Stimulated activated CD8-positive, alpha-beta memory T cell treated with anti-CD3 and anti-CD28 coated beads, Interleukin-15, amount 100 ng/mL, for 24 hours (primary cell): ENCODE measurements at places on chromosomes 1 and 21.

DNA sequence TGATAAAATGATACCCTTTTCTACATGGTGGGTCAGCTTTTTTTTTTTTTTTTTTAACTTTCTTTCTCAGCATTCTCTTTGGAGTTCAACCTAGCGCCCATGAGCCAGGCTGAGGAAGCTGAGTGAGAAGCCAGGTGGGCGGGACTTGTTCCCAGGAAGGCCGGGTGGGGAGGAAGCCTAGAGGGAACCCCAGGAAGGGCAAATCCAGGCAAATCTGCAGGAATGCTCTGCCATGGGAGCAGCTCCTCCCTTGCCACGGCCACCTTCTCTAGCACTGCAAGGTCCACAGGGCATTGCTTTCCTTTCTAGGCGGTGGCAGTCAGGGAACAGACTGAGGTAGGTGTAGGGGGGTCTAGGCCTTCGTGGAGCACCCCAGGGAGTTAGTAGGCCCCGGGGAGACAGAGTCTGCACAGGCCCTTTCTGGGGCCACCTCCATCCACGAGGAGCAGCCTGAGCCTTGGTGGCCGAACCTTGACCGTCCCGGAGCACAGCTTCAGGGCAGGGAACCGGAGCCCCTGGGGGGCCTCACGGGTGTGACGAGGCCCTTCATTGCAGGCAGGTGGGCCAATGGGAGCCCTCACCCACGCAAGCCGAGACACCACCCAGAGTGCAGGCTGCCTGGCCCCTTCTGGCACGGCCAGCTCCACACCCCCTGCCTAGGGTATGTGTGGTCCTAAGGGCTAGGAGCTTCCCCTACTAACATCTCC, 18.2 kb upstream of the CCDC27 start:
- no peak for DNase-seq

DNA sequence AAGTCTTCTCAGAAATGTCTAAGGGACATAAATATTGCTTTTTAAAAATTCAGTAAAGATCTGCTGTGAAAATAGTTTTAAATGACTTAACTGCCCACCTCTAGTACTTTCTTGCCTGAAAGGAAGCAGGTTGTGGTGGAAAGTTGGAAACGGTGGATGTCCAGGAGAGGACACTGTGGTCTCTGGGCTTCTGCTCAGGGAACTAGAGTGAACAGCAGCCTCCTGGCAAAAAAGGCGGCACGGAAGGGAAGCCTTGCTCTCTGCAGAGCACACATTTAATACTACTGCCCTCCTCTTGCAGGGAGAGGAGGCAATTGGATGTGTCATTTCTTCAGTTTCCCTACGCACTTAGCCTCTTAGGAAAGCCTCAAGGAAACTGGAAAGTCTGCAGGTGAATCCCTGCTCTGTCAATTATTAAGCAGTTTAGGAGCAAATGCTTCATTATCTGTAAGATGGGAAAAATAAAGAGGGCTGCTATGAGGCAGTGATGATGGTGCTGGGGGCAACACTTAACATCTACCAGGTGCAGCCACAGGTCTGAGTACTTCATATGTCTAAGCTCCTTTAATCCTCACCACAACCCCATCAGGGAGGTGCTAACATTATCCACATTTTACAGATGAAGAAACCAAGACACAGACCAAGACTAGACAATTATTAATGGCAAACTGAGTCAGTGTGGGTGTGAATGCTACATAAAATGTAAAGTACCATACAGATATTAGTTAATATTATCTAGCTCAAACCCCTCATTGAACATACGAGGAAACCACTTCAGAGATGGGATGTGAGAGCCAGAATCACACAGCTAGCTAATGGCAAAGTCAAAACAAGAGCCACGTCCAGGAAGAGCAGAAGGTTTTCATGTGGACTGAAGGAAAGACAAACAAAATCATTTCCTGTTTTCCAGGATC, 108.9 kb upstream of the ADAR start:
- DNase-seq = no peak

DNA sequence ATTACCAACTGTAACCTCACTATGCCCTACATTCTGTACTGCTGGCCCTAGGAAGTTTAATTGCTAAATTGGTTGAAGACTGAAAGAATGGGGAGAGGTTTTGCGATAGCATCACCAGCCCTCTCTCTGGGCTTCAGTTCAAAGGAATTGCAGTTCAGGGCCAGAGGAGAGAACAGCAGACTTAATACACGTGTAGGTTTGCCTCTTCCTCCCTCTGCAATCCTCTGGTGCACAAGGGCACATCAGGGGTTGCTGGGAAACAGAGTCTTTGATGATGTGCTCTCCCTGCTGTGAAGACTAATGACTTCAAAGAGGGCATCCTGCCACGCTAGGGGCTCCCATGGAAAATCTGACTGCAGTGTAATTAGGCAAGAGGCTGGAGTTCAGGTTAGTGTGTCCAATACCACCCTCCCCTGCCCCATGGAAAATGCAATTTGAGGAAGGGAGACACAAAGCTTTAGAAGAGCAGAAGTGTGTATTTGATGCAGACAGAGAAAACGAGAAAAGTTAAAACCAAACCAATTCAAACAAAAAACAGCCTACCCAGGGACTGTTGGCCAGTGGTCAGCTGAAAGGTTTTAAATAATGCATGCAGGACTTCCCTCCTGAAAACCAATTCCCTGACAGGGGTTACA, 167.9 kb downstream of the ASTN1 start:
- no peak for DNase-seq

DNA sequence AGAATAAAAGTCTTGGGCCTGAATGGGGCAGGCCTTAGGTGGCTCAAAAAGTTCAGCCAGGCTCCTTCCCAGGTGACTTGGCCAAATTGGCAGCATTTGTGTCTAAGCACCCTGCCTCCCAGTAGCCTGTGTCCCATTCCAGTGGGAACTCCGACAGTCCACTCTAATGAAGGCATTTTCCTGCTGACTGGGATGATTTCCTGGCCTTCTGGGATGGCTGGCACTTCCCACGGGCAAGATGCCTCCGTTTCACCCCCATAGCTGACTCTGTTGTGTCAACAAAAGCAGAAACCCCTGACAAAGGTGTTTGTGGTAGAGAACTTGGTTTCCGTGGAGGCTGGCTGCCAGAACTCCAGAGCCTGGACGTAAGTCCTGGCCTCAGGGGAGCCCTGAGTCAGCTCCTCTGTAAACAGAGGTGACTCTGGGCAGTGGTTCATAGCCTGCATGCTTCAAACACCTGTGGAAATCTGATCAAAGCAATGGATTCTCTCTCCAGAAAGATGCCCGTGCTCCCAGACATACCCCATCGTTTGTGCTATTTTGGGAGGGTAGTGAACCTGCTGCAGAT, 36.6 kb downstream of the WNT3A start:
- DNase-seq = no peak

DNA sequence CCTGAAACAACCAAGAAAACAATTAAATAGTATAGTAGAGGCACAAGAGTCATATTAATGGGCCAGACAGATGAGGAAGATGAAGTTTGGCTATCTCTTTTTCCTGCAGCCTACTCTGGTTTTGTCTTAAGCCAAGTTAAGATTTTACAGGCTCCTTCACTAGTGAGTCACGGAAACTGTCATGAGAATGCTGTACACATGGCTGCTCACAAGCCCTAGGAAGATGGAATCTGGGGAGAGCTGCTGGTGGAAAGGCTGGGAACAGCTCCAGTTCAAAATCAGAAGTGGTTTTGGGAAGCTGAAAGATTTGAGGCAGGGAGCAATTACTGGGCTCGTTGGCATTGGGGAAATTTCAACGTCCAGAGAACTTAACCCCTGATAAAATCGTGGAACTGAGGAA, 46.4 kb upstream of the S1PR1 start:
- no peak for DNase-seq

DNA sequence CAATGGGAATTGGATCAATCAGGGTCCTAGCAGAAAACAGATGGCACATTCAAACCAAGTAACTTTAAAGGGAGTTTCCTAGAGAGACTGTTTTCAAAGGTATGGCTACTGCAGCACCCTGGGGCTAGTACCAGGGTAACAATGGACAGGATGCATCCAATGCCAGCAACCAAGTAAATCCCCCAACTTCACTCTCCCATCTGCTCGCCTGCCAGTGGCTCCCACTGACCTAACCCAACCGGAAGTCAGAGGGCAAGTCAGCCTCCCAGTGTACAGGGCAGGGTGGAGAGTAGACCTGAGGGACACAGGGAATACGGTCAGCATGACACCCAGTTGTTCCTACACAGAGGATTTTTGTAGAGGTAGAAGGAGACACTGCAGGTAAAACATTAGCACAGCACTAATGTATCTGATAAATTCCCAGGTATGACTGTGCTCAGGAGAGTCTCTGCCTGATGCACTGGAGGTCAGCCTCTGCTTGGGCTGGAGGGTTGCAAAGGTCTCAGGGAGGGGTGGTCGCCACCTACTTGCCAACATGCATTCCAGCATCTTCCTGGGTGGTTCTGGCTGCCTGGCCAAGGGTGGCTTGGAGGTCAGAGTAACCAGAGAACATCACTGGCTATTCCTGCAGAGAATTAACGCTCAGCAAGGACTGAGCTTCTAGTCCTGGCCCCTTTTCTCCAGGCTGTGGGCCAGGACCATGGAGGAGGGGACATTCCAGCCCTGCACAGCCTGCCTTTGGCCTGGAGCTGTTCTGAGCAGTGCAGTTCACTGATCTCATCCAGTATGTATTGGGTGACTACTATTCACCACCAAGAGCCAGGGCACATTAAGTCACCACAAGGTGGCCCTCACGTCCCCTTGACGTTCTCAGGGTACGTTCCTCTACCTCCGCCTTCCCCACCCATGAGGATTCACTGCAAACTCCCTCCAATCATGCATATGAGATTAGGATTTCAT, 5.1 kb upstream of the GJA4 start:
- DNase-seq = no peak

DNA sequence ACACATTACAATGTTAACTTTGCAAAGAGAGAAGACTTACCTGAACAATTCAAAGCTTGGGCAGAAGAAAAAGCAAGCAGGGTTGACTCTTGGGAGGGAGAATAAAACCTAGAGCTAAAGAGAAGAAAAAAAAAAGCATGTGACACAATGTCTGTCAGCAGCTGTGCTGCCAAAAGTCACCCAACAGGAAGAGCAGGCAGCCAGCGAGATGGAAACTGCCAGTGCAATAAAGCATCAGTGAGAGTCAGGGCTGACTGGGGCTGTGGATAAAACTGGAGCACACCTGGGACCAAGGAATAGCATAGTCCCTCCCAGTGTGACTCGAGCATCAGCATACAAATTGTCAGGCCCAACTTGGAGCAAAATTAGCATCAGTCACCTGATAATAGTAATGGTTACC, 65.0 kb upstream of the SLC22A15 start:
- no peak for DNase-seq

DNA sequence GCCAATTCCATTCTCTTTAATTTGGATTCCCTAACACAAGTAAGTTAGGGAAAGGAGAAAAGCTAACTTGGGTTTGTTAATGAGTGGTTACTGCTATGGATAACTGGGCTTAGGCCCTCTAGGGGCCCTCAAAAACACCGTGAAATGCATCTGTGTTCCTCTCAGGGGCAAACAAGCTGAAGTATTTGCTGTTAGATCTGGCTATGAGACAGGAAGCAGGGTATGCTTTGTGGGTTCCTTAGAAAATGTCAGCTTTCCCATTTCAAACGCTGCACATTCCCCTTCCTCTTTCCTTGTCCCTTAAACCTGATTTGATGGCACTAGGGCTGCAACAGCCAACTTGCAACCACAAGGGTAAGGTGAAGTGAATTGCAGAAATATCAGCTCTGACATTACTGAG, 5.7 kb upstream of the CAP1 start:
- no peak for DNase-seq

DNA sequence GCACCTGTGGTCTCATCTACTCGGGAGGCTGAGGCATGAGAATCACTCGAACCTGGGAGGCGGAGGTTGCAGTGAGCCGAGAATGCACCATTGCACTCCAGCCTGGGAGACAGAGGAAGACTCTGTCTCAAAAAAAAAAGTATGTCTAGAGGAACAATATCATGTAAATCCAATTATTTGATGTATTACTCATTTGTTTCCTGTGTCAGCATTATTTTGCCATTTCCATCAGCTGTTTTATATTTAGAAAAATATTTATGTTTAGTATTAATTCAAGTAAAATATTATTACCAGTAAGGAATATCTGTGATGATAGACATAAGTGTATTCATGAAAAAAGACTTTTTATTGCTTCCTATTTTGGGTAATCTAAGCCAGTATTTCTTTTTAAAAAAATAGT, 13.0 kb downstream of the TDRKH start:
- DNase-seq = no peak
